ENCODE measurements at places on chromosomes 5 and 9.

GRCh38 chr9:76717613-76718012 is 46.6 kb upstream of the PCA3 start:
- DNase-seq = no peak

GRCh38 chr9:88973281-88974045 is 17.8 kb upstream of the S1PR3 start:
- DNase-seq = no peak

DNA sequence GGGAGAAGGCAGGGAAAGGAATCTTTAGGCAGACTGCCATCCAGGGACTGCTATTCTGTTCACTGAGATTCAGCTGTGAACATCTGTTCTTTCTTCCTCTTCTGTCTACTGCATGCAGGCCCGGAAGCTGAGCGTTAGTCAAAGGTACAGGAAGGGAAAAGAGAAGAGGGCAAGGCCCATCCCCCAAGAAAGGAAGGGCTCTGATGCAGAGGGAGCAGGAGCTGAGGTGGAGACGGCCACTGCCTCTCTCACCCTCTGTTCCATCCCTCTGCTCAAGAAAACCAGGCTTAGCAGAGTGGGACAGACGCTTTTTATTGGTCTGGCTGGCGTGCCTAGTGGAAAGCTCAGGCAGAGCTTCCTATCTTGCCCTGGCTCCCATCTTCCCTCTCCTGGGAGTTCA is 57.6 kb downstream of the PFDN1 start:
- DNase-seq = no peak

- DNase-seq = no peak
Measured at GRCh38 chr5:35717718-35718117, 100.1 kb downstream of the SPEF2 start.

- DNase-seq = no peak
Measured at GRCh38 chr9:91604451-91605179, 181.0 kb upstream of the NFIL3 start.

- DNase-seq = no peak
Measured at GRCh38 chr5:51027271-51027670, 356.0 kb upstream of the ISL1 start.

GRCh38 chr5:137668637-137669036 is 67.3 kb downstream of the KLHL3 start:
- no peak for DNase-seq

GRCh38 chr9:92720807-92721535 is 43.7 kb downstream of the BICD2 start:
- no peak for DNase-seq

DNA sequence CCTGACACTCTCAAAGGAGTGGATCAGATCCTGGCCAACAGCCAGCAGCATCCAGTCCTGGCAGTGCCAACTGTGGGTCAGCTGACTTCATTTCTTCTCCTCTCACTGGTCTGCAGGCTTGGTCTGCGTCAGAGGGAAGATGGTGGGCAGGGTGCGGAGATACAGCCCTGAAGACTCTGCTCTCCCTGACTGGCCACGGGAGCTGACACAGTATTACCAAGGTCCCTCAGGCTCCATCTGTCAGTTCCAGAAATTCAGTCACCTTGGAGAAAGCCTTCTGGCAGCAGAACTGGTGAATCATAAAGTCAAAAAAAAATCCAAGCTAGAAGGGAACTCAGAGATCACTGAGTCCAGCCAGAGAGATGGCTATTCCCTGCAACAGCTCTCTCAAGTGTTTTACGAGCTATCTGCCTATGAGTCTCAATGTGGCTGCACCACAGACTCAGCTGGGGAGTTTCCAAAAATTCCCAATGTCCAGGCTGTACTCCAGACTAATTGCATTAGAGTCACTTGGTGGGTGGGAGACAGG is 27.9 kb downstream of the C1QTNF2 start:
- DNase-seq = no peak

- DNase-seq = no peak
Measured at GRCh38 chr5:35032356-35032755, 15.4 kb downstream of the AGXT2 start.

GRCh38 chr5:147483961-147484707 is 25.7 kb downstream of the DPYSL3 start:
- no peak for DNase-seq

DNA sequence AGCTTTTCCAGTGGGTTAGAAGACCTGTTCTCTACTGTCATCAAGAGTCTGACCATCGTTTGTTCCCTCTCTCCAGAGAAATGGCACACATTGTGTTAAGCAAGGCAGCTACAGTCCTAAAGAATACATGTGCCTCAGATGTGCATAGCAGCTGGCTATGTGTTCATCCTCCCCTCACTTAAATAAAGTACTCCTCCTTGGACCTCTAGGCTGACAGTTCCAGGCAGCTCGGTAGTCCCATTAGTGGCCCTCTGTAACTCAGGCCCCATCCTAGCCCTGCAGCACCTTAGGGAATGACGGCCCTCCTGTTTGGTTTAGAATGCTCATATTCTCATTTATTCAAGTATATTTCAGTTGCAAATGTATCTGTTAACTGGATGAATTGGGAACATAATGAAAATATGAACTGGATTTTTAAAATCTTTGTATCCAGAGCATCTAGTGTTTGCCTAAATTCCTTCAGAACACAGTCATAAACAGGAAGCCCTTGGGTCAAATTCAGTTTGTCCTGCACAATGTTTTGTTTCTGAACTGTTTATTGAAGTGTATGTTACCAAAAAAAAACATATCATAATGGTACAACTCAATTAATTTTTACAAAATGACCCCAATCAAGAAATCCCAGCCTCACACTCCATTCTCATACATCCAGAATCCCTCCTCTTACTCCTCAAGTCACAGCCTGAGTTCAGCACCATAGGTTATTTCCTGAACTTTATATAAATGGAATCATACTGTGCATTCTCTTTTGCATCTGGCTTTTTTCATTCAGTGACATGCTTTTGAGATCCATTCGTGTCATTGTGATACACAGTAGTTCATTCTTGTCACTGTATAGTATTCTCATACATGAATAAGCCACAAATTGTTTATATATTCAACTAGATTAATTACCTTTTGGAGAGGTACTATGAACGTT is 1.6 kb upstream of the ASPN start:
- no peak for DNase-seq

DNA sequence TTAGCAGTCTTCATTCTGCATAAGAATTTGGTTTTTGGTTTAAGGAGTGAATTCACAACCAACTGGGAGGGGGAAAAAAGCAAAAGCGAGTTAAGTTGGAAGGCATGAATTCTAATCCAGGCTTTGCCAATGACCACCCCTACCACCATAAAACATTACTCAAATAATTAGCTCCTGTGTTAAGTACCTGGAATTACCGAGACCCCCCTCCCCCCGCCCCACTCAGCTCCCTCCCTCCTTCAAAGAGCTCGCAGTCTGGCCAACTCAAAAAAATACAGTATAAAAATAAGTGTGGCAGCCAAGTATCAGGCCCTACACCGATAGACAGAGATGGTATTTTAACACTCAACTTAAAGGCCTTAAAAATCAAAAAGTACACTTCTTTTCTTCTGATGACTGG is 492 bp downstream of the ATG12 start:
- DNase-seq = no peak

- DNase-seq = peak; percentile 63
Measured at GRCh38 chr5:151094030-151094851, 13.4 kb upstream of the TNIP1 start.

DNA sequence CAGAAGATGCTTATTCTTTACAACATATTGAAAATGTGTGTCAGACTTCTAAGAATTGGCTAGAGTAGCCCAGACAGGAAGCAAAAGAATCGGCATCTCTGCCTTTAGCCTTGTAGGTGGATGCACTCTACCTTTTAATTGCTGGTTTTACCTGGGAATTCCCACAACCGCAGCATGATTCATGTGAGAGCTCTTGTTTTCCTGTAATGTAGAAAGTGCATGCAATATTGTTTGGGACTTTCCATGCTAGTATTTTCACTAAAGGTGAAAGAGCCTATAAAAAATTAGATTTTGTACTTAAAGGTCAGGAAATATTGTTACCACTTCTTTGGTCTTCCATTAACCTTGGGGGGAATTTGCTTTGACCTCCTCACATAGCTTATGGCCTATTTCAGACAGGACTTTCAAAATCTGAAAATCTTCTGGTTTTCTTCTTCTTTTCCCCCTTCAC is 89.8 kb downstream of the NTRK2 start:
- DNase-seq = no peak

DNA sequence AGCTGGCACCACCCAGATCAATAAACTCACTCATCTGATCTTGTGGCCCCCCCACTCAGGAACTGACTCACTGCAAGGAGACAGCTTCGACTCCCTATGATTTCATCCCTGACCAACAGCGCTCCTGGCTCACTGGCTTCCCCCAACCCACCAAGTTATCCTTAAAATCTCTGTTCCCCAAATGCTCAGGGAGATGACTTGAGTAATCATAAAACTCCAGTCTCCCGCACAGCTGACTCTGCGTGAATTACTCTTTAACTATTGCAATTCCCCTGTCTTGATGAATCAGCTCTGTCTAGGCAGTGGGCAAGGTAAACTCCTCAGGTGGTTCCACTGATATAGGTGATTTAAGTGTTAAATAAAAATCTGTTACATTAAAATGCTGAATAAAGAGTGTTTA is 1.9 kb upstream of the TRIM32 start:
- DNase-seq = no peak

GRCh38 chr9:97601228-97601898 is 31.8 kb downstream of the TSTD2 start:
- no peak for DNase-seq
